ENCODE measurements at places on chromosomes 6 and 20. TPM values are rescaled to one million over a fixed set of nuclear protein-coding genes. Genes with fewer than 3 reads are reported as not detected.
A peak's percentile ranks its signal among the peaks of the same experiment; 100 is the strongest.

The SPTLC3 gene
- total RNA-seq: 3.8 TPM

The LST1 gene
- total RNA-seq: 3.2 TPM

The ATP5F1E gene
- 5.6 TPM for total RNA-seq

The IRF4 gene
- 0.55 TPM for total RNA-seq

The ALDH5A1 gene
- 9.7 TPM for total RNA-seq

The MOCS1 gene
- 10.2 TPM for total RNA-seq

The YTHDF1 gene
- 35.8 TPM for total RNA-seq

The RIPOR3 gene
- total RNA-seq: 85.4 TPM

The SCAND1 gene
- total RNA-seq: 18.8 TPM

The ZNF318 gene
- total RNA-seq: 3.8 TPM

The RSPH9 gene
- 2.0 TPM for total RNA-seq

The SLC17A1 gene
- total RNA-seq: not detected

DNA sequence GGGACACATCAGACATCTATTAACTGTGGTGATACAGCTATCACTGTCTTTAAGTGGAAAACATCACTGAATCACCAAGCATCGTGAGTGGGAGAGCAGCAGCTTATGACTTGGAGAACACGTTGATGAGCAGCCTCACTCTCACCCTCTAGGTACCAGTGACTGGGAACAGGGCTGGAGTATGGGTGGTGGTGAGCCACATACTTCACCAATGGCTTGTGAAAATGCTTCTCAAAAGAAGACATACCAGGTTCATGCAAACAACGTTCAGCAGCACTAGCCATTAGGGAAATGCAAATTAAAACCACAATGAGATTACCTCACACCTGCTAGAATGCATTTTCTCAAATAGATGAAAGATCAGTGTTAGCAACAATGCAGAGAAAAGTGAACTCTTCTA lies 25.3 kb downstream of the SNX5 start:
- no peak for DNase-seq
- peaks cover 3% of the 10 kb centered on the region for H3K4me1 ChIP-seq
- no peak overlapping the region for H3K4me3 ChIP-seq
- H3K36me3 ChIP-seq: no peaks in the 10 kb centered on the region

GRCh38 chr20:25499855-25500434 lies 85.4 kb downstream of the NINL start:
- no peak for DNase-seq
- H3K4me3 ChIP-seq: no peak overlapping the region
- H3K4me1 ChIP-seq: no peaks in the 10 kb centered on the region
- no peak overlapping the region for H3K27ac ChIP-seq

DNA sequence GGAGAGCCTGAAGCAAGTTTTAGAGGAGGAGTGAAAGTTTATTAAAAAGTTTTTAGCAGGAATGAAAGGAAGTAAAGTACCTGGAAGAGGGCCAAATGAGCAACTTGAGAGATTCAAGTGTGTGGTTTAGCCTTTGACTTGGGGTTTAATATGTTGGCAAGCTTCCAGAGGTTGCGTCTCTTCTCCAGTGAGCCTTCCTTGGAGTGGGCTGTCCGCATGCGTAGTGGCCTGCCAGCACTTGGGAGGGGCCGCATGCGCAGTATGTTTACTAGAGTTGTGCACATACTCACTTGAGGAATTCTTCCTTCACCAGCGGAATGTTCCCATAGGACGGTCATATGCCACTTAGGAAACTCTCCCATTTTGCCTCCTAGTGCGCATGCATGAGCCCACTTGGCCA lies 235.2 kb downstream of the ALDH8A1 start:
- H3K36me3 ChIP-seq: no peaks in the 10 kb centered on the region
- no peak overlapping the region for H3K27ac ChIP-seq
- DNase-seq: no peak
- H3K4me1 ChIP-seq: no peaks in the 10 kb centered on the region

DNA sequence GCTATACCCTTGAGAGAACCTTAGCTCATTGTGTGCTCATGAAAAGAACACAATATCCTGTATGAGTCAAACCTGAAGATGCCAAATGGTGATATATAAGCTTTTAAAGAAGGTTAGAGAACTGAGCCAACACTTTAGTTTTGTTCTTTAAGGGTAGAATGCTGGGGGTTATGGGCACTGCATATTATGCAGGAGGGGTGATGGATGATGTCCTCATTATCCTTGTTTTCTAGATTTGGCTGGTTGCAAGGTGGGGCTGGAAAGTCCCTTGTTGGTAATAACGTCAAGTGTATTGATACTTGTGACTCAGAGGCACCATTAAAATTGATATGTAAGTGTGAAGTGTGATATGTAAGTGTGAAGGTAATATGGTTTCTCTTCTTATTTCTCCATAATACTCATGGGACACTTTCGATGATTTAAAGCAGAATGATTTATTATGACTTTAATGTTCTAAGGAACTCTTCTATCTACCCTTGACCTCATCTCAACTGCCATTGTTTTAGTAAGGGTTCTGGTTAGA lies 113.7 kb upstream of the DTNBP1 start:
- no peak overlapping the region for H3K27ac ChIP-seq
- H3K27me3 ChIP-seq: no peaks in the 10 kb centered on the region
- no peaks in the 10 kb centered on the region for H3K4me1 ChIP-seq

DNA sequence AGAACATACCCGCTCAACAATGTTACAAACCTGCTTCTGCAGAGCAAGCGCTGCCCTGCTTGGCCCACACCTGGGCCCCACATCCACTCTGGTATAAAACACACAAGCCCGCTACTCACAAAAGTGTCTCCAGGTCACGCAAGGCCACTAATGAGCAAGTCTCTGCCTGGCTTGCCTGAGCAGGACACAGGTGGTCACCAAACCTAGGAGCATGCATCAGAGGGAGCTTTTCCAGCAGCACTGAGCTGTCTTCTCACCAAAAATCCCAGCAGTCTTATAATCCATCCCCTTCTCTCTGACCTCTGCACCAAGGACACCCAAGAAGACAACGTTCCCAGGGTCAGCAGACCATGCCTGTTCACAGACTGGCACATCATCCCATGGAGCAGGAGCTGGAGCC lies 100.8 kb downstream of the DLL1 start:
- H3K27me3 ChIP-seq: no peaks in the 10 kb centered on the region
- no peaks in the 10 kb centered on the region for H3K36me3 ChIP-seq
- H3K27ac ChIP-seq: no peak overlapping the region
- no peak overlapping the region for H3K4me3 ChIP-seq

- no peak overlapping the region for H3K4me3 ChIP-seq
- H3K36me3 ChIP-seq: no peaks in the 10 kb centered on the region
- no peaks in the 10 kb centered on the region for H3K27me3 ChIP-seq
- H3K27ac ChIP-seq: no peak overlapping the region
These were observed 127.5 kb upstream of the SMLR1 start for GRCh38 chr6:130699742-130700141.

DNA sequence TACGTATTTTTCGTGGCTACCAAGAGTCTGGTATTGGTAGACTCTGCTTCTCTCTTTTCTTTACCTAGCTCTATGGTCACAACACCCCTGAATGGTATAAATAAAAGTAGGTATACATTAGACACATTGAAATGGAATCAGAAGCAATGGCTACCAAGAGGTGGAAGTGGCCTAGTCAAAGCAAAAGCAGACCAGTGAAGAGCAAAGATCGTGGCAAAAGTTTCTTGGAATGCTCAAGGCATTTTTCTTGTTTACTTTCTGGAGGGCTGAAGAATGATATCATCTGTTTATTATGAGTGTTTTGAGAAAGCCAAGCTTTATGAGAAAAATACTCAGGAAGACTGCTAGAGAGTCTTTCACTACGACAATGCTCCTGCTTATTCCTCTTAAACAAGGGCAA lies 28.6 kb upstream of the MOCS1 start:
- no peak overlapping the region for H3K27ac ChIP-seq
- H3K4me1 ChIP-seq: no peaks in the 10 kb centered on the region
- no peak overlapping the region for H3K4me3 ChIP-seq
- H3K27me3 ChIP-seq: no peaks in the 10 kb centered on the region
- H3K36me3 ChIP-seq: no peaks in the 10 kb centered on the region

GRCh38 chr6:105821777-105822176 lies 264.4 kb upstream of the PRDM1 start:
- DNase-seq: no peak
- no peaks in the 10 kb centered on the region for H3K36me3 ChIP-seq
- no peak overlapping the region for H3K27ac ChIP-seq
- H3K4me3 ChIP-seq: no peak overlapping the region
- no peaks in the 10 kb centered on the region for H3K4me1 ChIP-seq

DNA sequence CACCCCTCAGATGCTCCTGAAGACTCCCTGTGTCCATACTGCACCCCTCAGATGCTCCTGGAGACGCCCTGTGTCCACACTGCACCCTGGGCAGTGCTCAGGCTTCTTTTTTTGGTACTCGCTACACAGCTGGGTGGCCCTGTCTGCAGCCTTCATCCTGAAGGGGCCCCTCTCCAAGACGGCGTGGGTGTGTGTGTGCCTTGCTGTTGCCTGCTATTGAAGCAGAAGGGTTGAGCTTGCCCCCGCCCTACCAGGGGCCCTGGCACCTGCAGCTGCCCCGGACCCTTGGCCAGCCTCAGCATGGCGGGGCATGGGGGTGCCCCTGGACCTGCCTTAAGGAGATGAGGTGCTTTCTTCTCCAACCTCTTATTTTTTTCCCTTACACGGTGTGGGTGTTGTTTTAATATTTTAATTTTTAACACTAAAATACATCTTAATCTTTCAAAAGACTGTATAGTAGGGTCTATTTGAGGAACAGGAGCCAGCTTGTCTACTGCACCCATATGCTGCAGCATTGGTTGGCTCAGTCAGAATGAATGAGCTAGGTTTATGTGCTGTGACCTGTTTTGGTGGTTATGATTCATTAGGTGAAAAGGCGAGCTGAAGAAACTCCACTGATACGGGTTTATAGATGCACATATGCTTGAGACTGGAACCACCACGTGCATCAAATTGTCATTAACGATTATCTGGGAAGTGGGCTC lies 135.9 kb downstream of the AGPAT4 start:
- H3K36me3 ChIP-seq: no peaks in the 10 kb centered on the region
- no peak for DNase-seq
- H3K4me1 ChIP-seq: no peaks in the 10 kb centered on the region
- no peak overlapping the region for H3K4me3 ChIP-seq

DNA sequence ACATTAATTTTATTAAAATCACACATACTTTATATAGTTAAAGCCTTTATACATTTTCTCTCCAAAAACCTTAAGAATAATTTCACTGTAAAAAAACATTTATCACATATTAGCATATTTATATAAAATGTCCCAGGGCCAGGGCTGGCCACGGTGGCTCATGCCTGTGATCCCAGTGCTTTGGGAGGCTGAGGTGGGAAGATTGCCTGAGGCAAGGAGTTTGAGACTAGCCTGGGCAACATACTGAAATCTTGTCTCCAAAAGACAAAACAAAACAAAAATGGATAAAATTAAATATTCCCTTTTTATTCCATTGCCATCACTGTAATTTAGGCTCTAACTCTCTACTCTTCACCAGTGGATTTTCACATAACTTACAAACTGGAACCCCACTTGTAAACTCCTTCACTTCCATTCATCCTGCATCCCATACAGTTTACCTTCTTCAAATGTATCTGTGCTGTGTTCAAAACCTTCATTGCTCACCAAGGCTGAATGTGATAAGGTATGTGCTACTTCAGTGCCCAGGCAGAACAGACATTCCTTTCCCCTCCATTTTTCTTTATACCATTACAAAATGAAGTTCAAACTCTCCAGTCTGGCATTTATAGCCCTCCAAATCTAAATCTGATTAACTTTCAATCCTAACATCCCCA lies 42.9 kb upstream of the PIM1 start:
- H3K27me3 ChIP-seq: no peaks in the 10 kb centered on the region
- H3K4me3 ChIP-seq: no peak overlapping the region
- no peak overlapping the region for H3K27ac ChIP-seq
- DNase-seq: no peak
- no peaks in the 10 kb centered on the region for H3K36me3 ChIP-seq
- H3K4me1 ChIP-seq: peaks cover 11% of the 10 kb centered on the region

GRCh38 chr20:52469128-52469527 lies 277.5 kb upstream of the ZFP64 start:
- no peak overlapping the region for H3K27ac ChIP-seq
- no peak for DNase-seq
- no peaks in the 10 kb centered on the region for H3K27me3 ChIP-seq
- no peaks in the 10 kb centered on the region for H3K36me3 ChIP-seq

- H3K27ac ChIP-seq: no peak overlapping the region
- no peaks in the 10 kb centered on the region for H3K27me3 ChIP-seq
These were observed 117.7 kb upstream of the CCDC28A start for GRCh38 chr6:138655828-138656227.

GRCh38 chr6:125346201-125346925 lies 44.6 kb upstream of the HDDC2 start:
- H3K4me3 ChIP-seq: no peak overlapping the region
- H3K27me3 ChIP-seq: no peaks in the 10 kb centered on the region
- H3K4me1 ChIP-seq: no peaks in the 10 kb centered on the region
- no peaks in the 10 kb centered on the region for H3K36me3 ChIP-seq

DNA sequence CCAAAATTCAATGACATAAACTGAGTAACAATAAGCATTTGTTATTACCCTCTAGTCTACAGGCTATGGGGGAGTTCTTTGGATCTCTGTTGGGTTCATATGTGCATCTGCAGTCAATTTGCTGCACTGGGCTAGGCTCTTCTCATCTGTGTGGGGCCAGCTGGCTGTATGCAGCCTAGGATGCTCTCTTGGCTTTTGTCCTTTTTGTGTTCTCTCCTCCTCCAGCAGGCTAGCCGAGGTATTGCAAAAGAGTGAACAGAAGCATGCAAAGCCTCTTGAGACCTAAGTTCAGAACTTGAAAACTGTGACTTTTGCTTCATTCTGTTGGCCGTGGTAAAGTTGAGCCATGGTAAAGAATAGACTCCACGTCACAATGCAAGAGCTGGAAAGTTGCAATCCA lies 62.8 kb upstream of the FOXO3 start:
- no peaks in the 10 kb centered on the region for H3K4me1 ChIP-seq
- H3K27ac ChIP-seq: no peak overlapping the region
- no peaks in the 10 kb centered on the region for H3K27me3 ChIP-seq
- H3K4me3 ChIP-seq: no peak overlapping the region

- H3K4me3 ChIP-seq: no peak overlapping the region
- peak overlapping the region; percentile 56 for H3K27ac ChIP-seq
- no peaks in the 10 kb centered on the region for H3K4me1 ChIP-seq
These were observed 8.5 kb upstream of the PTCRA start for GRCh38 chr6:42907336-42907735.

DNA sequence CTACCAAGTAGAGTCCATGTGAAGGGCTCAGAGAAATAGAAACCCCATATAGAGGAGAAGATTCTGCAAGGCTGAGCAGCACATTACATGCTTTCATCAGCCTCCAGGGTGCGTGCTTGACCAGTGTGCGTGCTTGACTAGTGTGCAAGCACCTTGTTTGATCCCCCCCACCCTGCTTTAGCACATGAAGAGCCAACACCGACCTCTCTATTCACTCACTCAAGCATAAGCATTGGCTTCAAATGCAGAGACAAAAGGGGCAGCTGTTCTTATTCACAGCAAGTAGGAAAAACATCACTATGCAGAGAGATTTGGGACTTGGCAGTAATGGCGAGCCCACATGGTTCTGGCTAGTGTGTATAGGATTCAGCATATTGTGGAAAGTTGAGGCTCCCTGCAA lies 278.7 kb upstream of the RNF217 start:
- DNase-seq: no peak
- no peaks in the 10 kb centered on the region for H3K36me3 ChIP-seq
- H3K27me3 ChIP-seq: no peaks in the 10 kb centered on the region
- no peak overlapping the region for H3K4me3 ChIP-seq
- no peak overlapping the region for H3K27ac ChIP-seq

GRCh38 chr6:2035826-2036709 lies 209.3 kb downstream of the GMDS start:
- H3K36me3 ChIP-seq: no peaks in the 10 kb centered on the region
- H3K27me3 ChIP-seq: no peaks in the 10 kb centered on the region
- H3K27ac ChIP-seq: no peak overlapping the region
